ENCODE measurements at places on chromosomes 1 and 21.

DNA sequence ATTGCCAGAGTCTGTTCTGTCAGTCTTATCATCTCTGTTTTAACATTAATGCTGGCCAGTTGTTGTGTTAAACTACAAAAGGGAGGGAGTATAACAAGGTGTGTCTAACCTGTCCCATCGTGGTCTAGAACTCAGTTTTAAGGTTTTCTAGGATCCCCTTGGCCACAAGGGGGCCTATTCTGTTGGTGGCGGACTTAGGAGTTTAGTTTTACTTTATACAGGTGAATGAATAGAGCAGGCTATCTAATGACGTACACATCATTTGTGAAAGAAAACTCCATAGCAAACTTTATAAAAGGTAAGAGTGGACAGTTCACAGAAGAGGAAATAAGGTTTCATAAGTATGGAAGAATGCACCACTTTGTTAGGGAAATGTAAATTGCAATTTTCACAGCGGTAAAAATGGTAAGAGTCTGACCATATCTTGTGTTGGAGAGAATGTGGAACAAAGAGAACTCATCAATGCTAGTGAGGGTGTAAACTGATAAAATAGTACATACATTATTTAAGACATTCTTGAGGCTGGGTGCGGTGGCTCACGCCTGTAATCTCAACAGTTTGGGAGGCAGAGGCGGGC is 2.5 kb upstream of the ATF6 start:
- no peak for DNase-seq

GRCh38 chr21:44349416-44349846 is 4.0 kb upstream of the TRPM2 start:
- DNase-seq = no peak

DNA sequence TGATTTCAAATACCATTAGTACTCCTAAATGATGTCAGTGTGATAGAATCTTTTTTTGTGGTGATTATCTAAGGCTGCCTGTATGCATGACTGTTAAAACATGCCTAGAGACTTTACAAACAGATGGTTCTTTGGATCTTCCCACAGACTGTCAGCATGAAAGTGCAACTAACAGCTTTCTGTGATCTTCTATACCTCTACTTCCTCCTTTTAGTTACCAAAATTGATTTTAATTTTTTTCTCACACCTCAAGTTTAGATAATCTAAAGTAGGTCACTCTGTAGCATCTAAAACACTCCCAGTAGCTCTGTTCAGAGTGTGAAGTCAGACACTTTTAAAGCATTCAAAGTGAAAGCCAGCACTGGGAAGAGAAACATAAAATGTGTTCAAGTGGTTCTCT is 534.5 kb downstream of the PTPRC start:
- no peak for DNase-seq

GRCh38 chr1:66351913-66352312 is 182.0 kb upstream of the SGIP1 start:
- DNase-seq = no peak

DNA sequence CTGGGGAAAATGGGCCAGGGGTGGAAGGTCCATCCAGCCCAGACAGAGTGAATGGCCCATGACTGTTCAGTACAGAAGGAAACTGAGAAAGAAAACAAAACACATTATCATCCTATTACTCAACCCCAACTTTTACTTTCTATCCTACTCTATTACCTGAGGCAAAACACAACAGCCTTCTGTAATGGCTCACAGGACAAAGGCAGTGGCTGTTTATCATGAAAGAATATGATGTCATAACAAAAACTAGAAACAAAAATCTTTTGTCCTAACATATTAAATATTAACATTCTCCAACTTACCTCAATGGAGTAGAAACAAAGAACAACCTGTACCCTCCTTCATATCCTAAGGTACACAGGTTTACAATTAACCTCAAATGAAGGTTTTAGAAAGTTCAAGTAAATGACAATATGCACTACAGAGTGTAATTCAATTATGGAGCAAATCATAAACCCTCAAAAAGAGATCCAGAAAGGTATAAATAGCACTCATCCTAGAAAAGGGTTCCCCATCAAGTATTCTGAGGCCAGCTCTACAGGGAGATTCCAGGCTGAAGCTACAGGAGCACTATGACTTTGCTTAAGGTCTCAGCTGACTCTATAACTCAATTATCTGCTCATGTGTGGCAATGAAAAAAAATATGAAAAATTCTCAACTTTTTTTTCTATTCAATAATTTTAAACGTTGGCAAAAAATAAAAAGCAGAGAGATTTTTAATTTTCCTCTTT is 15.1 kb downstream of the ELK4 start:
- DNase-seq = no peak

GRCh38 chr1:13960375-13960987 is 260.5 kb downstream of the PRDM2 start:
- no peak for DNase-seq

DNA sequence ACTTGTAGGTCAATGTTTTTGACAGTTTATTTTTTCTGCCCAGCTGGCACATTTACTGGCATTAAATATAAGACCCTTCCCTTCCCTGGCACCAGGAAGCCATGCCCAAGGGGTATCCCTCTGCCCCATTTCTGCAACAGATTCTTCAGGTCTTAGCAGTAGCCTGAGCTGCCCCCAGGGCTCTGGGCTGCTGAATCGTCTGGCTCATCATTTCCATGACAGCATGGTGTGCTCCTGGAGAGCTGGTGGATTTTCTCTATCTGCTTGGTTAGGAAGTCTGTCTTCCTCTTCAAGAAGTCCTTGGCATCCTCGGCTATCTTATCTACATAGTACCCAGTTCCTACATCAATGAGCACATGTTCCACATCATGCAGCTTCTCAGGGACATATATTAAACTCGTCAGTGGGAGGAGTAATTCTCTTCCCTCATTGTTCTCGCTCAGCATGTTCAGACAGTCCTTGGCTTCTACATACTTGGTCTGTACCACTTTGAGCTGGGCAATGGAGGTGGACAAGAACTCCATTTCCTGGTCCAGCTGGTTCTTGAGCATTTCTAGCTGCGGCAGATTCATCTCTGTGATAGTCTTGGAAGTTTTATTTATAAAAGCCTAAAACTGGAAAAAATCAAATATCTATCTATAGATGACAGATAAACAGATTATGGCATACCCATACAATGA is 23.5 kb downstream of the MIA3 start:
- no peak for DNase-seq

DNA sequence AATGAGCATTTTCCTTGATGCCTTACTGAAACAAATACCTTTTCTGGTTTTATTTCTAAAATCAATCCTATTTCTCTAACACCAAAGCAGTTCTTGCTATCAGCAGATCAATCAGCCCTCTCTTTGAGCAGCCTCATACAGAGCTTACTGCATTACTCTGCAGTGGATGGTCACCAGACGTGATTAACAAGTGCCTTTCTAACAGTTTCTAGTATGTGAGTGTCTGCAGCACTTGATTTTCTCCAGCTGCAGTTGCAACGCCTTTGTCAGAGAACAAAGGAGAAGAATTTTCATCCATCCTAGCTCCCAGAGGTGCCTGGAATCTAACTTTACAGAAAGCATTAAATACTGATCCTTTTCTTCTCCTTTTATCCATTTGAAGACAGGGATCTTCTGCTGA is 177.3 kb upstream of the SGIP1 start:
- no peak for DNase-seq

- DNase-seq = no peak
Measured at GRCh38 chr1:110606657-110607535, 738 bp upstream of the KCNA2 start.

DNA sequence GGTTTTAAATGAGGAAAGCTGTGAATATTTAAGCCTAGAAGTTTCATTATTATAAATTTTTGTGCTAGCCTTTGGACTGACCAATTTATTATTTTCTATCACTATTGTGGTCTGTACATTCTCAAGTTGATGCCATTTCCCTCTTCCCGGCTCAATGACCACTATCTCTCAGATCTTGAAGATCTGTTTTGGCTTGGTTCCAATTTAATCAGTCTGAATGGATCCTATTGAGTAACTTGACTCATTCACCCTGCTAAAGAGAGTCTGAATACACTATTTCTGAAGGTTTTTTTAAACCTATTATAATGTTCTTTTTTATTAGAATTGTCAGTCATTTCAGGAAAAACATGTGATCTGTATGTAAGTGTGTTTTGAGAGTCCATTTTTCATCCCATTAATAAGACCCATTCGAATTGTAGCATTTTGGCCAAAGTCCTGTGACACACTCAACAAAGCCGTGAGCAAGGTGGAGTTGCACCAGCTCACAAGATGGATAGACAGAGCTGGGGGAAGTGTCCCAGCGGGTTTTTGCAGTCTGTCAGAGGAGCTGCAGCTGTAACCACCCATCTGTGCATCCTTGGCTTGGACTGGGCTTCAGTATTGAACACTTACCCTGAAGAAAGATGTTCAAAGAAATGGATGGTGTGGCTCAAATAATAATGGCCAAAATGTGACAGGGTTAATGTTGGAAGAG is 145.6 kb downstream of the NFIA start:
- no peak for DNase-seq

- no peak for DNase-seq
Measured at GRCh38 chr1:226798427-226799411, 59.6 kb upstream of the ITPKB start.

- no peak for DNase-seq
Measured at GRCh38 chr1:231369282-231369681, 31.2 kb downstream of the SPRTN start.

DNA sequence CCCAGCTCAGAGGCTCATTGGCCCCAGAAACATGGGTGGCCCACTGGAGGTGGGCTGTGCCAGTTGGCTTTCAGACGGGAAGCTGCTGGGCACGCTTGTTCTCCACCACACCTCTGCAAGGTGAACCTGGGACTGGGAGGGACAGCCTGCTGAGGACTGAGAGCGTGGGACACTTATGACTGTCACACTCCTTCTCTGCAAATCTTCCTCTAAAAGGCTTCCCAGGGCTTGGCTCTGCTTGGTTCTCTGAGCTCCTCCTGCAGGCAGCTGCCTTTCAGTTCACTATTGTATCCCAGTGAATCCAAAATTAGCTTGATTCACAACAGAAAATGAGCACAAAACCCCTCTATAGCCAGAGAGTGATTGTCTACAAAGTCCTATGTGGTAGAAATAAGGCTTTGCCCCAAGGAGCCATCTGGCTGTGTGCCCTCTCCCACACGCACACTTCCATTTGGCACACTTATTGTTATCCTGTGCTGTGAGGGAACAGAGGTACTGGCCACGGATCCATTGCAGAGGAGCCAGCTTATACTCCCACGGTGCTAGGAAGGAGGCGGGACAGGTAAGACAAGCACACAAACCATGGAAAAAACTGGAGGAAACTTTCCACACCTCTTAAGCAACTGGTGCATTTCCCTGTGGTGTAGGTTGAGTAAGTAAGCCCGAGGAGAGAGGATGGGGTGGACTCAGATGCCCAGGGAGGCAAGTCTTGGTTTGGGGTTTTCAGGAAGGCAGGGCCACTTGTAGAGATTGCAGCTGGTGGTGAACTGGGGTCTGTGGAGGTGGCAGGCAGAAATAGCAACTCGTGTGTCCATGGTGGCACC is 18.9 kb upstream of the BTG2 start:
- no peak for DNase-seq

DNA sequence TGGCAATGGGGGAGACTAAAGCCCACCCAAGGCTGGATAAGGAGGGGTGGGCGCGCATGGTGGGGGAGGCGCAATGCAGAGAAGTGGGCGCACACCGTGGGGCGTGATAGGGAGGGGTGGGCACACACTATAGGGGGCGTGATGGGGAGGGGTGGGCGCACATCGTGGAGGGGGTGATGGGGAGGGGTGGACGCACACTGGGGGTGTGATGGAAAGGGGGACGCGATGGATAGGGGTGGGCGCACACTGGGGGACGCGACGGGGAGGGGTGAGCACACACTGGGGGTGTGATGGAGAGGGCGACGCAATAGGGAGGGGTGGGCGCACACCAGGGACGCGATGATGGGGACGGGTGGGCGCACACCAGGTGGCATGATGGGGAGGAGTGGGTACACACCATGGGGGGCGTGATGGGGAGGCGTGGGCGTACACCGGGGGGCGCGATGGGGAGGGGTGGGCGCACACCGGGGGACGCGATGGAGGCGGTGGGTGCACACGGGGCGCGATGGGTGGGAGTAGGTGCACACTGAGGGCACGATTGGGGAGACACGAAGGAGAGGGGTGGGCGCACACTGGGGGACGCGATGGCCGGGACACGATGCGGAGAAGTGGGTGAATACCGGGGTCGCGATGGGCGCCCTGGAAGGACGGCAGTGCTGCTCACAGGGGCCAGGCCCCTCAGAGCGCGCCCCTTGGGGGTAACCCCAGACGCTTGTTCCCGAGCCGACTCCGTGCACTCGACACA is 929 bp downstream of the SUMO3 start:
- DNase-seq = no peak

- DNase-seq = no peak
Measured at GRCh38 chr1:17581389-17582123, 42.1 kb downstream of the ARHGEF10L start.

DNA sequence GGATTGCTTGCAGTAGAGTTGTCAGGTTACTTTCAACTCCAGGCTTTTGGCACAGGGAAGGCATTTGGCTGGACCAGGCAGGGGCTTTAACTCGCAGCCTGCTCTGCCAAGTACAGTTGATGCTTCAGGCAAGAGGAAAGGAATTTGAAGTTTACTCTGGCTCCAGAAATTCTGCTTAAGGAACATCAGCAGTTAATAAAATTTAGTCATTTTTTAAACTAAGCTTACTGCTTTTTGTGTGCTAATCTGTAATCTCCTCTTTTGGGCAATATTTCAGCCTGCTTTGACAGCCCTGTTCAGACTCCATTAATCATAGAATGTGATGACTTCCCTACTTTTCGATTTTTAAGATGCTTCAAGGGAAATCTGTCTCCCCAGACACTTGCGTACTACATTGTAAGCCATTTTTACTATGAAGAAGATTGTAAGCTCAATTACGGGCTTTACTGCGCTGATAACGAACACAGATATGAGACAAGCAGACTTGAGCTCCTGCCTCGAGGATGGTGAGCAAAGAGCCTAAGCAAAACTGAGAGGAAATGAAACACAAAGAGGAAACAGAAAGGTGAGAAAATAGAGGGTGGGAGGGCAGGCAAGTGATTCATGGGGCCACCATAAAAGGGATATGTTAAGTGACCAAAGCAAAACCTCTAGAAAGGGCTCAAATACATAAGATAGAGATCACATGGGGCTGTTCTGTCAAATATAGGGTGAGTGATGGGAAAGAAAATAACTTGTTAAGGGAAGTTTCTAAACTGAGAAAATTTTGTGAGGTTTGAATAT is 76.6 kb upstream of the VAV3 start:
- DNase-seq = no peak

GRCh38 chr1:47399846-47400155 is 16.3 kb upstream of the FOXE3 start:
- no peak for DNase-seq

GRCh38 chr1:44073528-44073927 is 42.3 kb upstream of the SLC6A9 start:
- no peak for DNase-seq
